Stimulated activated CD8-positive, alpha-beta memory T cell treated with anti-CD3 and anti-CD28 coated beads, Interleukin-7, amount 100 ng/mL, for 24 hours (primary cell): ENCODE measurements at places on chromosomes 5 and 9.

DNA sequence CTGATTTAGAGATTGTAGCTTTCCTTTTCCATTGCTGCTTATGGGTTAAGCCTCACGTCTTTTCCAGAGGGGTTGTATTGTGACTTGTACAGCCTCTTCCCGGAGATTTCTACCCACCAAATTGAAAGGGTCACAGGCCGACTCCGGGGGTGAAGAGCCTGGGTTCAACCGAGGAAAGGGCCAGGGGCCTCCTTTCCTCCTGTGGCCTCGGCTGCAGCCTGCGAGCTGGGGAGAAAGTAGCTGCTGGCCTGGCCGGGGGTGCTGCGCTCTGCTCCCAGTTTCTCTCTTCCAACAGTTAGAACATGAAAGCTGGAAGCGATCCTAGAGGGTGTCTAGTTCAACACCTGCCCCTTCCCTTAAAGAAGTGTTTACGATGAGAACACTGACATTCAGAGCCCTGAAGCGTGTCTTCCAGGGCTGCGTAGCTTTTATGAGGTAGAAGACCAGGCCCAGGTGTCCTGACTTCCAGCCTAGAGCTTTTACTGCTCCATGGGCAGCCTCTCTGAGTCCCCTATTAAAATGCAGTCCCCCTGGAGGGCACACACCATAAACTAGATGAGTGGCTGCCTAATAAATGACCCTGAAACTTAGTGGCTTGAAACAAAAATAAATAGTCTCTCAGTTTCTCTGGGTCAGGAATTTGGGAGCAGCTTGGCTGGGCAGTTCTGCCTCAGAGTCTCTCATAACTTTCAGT is 56.9 kb downstream of the ACER2 start:
- no peak for DNase-seq

GRCh38 chr9:83620841-83621636 is 1.9 kb upstream of the IDNK start:
- no peak for DNase-seq

DNA sequence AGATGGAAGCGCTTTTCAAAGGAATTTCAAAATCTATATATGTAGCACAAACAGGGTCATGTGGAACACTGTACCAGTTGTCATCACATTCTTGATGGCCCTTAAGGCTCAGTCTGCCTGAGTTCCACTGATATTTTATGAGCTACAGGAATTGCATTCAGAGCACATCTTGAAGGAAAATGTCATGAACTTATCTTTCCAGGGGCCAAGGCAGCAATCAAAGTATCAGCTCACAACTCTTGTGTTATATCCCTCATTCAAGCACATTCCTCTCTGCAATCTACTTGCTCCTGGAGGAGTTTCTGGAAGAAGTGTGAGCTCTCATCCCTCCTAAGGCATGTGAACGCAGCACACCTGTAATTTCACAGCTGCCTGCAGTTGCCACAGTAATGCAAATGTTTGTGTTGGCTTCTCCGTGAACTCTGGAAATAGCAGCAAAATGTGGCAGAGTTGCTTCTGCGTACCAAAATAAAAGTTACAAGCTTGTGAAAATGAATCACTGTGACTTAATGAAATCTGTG is 89.7 kb upstream of the EQTN start:
- no peak for DNase-seq

DNA sequence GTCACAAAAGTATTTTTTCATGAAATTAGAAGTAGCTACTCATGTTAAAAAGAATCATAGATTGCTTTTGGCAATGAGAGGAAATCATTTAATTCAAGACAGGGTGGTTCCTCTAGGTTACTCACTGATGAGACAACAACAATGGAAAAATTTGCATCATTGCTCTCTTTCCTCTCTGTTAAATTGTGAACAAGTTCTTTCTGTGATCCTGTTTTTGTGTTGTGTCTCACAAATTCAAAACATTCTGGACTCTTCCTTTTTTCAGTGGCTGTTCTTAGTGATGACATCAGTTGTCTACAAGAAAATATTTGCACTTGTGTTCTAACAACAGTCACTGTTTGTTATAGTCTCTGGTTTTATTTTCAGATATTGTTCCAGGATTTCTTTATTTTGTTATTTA is 95.3 kb downstream of the XRCC4 start:
- no peak for DNase-seq

- no peak for DNase-seq
These were observed 75.7 kb upstream of the TGFBR1 start for GRCh38 chr9:99029083-99029645.

DNA sequence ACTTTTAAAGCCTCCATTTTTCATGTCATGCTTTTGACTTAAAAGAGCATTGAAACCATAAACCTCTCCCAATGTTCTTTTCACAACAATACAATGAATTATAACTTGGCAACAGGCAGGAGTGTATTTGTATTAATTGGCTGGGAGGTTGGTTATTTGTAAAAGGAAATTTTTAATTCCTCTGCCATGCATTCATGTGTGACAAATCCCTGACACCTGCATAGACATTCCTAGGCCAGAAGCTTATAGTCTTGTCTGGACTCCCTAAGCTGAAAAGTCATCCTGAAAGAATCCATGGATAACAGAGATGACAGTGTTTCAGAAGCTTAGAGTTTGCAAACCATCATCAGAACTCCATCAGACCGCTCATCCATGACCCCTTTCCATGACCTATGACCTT is 76.3 kb upstream of the PTGER4 start:
- no peak for DNase-seq

- DNase-seq, result no peak
These were observed 12.7 kb downstream of the PTPDC1 start for GRCh38 chr9:94096819-94097577.

- no peak for DNase-seq
These were observed 66.5 kb downstream of the LHX2 start for GRCh38 chr9:124077915-124078572.

- DNase-seq, result peak; percentile 63
These were observed 16.8 kb upstream of the NSD1 start for GRCh38 chr5:177116631-177117373.

DNA sequence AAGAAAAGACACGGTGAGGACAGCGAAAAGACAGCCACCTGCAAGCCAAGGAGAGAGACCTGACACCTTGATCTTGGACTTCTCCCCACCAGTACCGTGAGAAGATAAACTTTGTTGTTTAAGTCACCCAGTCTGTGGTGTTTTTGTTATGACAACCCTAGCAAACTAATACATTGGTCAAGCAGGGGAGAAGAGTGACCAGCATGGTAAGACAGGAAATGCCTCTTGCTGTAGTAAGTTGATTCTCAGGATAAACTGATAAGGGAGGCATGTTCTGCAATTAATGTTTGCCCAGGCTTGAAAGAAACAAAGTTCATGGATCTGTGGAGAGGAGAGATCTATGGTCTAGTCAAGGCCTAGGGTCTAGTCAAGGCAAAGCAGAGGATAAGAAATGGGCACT is 801.2 kb downstream of the MAT2B start:
- DNase-seq, result no peak

- no peak for DNase-seq
These were observed 10.0 kb upstream of the C5 start for GRCh38 chr9:121059998-121060636.

GRCh38 chr5:7213525-7213924 is 182.4 kb upstream of the ADCY2 start:
- no peak for DNase-seq

DNA sequence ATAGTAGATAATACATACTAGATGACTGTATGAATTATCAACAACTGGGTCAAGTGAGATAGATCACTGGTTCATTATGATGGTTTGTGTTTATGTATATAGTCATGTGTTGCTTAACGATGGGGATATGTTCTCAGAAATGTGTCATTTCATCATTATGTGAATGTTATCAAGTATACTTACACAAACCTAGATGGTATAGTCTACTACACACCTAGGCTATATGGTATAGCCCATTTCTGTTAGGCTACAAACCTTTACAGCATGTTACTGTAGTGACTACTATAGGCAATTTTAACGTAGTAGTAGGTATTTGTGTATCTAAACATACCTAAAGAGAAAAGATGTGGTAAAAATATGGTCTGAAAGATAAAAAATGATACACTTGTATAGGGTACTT is 31.0 kb downstream of the TMEM38B start:
- DNase-seq, result no peak

GRCh38 chr5:74464512-74465209 is 175.9 kb downstream of the ENC1 start:
- DNase-seq, result no peak

GRCh38 chr9:23412458-23412857 is 413.6 kb downstream of the ELAVL2 start:
- no peak for DNase-seq

DNA sequence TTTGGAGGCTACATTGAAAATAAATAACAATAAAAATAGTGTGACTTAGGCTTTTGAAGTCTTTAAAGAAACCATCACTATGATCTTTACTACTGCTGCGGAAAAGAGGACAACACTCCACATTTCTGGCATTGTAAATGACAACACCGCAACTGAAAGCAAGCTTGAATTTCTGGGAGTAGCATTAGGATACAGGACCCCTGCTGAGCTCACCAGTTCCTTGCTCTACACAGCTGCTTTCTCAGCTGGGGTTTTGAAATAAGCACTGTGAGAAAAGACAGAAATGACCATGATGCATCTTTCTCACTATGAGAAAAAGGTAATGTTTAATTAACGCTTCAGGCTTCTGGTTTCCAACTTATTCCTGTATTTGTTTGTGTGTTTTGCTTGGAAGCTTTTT is 168.0 kb downstream of the TAF11L14 start:
- DNase-seq, result no peak

DNA sequence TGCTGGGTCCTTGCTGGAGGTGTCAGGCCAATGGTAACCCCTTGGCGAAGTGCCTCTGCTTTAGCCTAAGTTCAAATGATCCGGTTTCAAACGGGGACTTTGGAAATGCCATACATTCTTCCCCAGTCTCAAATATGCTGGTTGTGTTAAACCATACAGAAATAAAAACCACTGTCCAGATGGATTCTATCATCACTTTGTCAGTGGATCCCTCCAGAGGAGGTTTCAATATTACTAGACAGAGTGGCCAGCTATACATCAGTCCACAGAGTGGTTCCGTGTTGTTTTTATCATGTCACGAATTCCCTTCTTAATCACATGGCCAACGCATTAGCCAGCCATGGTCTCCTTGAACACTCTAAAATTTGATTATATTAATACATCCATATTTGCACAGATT is 7.3 kb upstream of the RANBP17 start:
- no peak for DNase-seq

DNA sequence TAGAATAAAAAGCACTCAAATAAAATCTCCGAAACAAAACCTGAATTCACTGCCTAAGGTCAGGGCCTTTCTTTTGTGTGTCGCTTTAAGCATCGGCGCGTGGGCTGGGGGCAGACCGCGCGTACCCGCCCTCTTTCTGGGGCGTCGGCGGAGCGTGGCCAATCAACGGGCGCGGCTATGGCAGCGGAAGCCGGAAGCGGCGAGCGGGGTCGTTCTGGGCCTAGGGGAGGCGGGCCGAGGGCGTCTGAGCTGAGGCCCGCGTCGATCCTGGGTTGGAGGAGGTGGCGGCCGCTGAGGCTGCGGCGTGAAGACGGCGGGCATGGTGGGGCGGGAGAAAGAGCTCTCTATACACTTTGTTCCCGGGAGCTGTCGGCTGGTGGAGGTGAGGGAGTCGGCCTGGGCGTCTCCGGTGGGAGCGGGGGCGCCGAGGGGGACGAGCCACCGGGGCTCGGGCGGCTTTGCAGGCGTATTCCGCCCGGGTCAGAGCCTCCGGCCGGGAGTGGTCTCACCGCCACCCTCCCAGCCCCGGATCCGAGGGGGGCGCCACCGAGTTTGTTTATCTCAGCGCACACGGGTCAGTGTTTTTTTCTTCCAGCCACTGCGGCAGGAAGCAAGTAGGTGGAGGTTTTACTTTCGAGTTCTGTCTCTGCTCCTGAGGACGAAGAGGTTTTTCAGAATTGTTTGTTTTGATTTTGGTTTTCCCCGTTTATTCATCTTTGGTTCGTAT is at the start of gene MAT2B:
Gene MAT2B, plus strand, starts transcription at position 252 of the 727 bp plus-strand sequence. Its CDS starts 68 bp downstream, at position 320.
- DNase-seq, result peak; percentile 86

- DNase-seq, result no peak
These were observed 147.6 kb downstream of the RPS23 start for GRCh38 chr5:82130602-82131001.

- no peak for DNase-seq
These were observed at the start of gene KCNN2 for GRCh38 chr5:114361724-114362196. TSS of gene KCNN2 (plus strand) at chr5:114362070. CDS start at chr5:114362140, 70 bp downstream.

- no peak for DNase-seq
These were observed 30.9 kb upstream of the DAB2 start for GRCh38 chr5:39455645-39456044.

DNA sequence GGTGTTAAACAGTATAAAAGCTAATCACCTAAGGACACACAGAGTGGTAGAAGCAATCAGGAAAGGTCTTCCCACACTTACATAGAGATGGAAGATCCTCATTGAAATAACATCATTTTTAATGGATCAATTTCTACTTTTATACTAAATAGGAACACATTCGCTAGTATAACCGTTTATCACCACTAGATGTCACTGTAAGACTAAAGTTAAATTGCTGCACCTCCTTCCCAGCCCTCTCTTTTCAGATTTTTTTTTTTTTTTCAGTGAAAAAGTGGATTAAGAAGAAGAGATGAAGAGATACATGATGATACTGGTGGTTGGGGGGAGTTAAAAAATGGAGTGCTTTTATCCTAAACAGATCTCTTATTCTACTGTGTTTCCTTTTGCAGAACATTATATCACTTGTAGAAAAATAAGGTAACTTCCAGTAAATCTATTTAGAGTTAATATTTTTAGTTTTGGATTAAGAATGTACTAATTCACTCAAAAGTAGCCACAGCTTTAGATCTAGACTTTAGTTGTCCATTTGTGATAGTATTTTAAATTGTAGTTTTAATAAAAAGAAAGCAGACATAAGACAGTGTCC is 116.9 kb upstream of the ARRDC3 start:
- DNase-seq, result no peak

DNA sequence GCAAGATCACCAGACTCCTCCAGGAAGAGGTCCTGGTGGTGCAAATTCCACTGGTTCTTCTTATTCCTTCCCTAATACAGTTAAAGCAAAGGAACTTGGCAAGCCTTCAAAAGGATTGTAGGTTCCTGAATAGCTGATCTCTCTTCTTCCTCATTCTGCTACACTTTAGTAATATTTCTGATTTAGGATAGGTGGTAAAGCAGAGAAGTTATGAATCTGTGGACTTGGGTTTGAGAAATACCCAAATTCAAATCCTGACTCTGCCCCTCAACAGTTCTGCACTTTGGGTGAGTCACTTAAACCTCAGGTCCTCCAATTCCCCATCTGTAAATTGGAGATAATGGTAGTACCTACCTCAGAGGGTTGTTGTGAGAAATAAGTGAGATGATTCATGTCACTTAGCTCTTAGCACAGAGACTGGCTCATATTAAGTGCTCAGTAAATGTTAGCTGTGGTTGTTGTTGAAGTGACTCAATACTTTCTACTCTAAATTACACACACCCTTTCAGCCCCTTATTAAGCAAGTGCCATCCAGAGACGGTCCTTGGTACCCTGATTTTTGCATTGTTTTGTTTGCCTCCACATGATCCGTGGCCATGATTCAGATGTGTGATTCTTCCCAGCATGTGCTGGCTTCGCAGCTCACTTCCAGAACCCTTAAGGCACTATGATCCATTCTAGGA is 5.2 kb downstream of the SH3RF2 start:
- DNase-seq, result no peak

DNA sequence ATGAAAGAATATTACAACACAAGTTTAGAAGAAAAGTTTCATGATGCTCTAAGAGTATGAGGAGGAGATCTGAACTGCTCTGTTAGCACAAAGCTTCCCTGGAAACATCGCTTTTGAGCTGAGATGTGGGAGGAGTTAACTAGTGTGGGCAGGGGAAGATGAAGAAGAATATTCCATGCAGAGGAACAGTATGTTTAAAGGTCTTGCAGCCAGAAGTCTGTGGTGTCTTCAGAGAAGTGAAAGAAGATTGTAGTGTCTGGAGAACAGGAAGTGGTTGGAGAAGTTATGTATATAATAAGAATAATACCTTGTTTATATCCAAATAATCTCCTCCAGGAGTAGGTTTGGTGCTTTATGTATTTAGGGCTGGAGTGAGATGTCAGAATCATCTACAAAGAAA is 406.7 kb downstream of the MAN2A1 start:
- DNase-seq, result no peak
